Stomach (tissue), 19 donors: ENCODE measurements at places on chromosomes 5 and 9. TPM values are rescaled to one million over a fixed set of nuclear protein-coding genes. Genes with fewer than 3 reads are reported as not detected.

Gene FOXD4
- 0.25 TPM for polyA plus RNA-seq

Gene MORN5
- polyA plus RNA-seq: not detected

Gene ALDH1A1
- 409 TPM for polyA plus RNA-seq

Gene ABCA1
- 3.3 TPM for polyA plus RNA-seq

Gene CDH18
- polyA plus RNA-seq: 0.05 TPM

Gene GGTA1
- 14.2 TPM for polyA plus RNA-seq

Gene FOXD1
- polyA plus RNA-seq: not detected

Gene WDR38
- not detected for polyA plus RNA-seq

Gene WWC1
- 11.3 TPM for polyA plus RNA-seq

Gene TAF11L5
- not detected for polyA plus RNA-seq

Gene PRR7
- 0.61 TPM for polyA plus RNA-seq

Gene CEL
- 4.0 TPM for polyA plus RNA-seq

Gene PCDH1
- 20.9 TPM for polyA plus RNA-seq

Gene TLX3
- polyA plus RNA-seq: not detected

Gene PROB1
- polyA plus RNA-seq: 0.55 TPM

GRCh38 chr5:40554813-40555212, 124.9 kb upstream of the PTGER4 start:
- DNase-seq: no peak

- peak; percentile 79 for DNase-seq
Measured at GRCh38 chr9:127927201-127927987, 3.2 kb downstream of the PIP5KL1 start.

DNA sequence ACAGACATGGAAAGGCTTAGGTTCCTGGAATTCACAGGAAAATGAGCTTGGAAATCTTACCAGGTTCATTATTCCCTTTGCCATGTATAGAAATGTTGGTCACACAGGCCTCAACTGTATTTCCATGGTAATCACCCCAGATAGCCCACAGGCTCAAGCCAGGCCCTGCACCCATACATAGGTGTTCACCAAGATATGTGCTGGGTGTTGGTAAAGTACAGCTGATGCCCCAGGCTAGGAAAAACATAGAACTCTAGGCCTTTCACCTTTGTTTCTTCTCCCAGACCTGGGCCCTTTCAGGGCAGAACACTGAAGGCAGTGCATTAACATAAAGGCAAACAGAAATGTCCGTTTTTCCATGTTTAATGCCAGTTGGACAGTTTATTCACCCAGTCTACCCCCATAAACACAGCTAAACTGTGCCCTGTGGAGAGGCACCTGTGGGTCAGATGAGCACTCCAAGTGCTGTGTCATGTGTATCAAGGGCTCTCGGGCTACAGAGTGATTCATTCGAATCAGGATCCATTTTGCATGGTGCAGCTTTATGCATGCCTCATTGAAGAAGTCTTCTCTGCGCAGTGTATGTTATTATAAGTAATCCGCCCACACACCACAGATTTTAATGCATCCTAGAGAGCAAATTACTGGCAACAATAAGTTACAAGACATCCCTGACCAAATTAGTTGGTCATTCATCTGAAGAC, 93.4 kb upstream of the SLC30A5 start:
- DNase-seq: no peak

- DNase-seq: peak; percentile 25
Measured at GRCh38 chr5:135243556-135244285, 155.3 kb downstream of the MACROH2A1 start.

DNA sequence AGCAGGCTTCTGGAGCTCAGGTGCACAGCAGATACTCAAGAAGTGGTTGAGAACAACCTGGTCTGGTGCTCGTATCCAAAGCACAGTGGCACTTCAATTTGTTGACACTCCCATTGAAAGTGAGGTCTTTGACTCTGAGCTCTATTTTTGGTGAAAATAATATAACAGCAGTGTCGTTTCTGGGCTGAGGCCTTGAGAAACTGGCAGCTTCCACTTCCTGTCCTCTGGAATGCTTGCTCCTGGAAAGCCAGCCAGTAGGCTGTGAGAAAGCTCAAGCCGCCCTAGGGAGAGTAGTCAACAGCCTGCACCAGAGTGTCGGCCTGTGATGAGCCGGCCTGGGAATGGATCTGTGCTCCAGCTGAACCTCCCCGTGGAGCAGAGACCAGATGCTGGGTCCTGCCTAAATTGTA, 6.8 kb upstream of the SUSD3 start:
- peak; percentile 79 for DNase-seq

- DNase-seq: no peak
Measured at GRCh38 chr5:171858303-171858702, 72.7 kb downstream of the SMIM23 start.

- no peak for DNase-seq
Measured at GRCh38 chr9:134782921-134783698, 97.5 kb upstream of the FCN2 start.

DNA sequence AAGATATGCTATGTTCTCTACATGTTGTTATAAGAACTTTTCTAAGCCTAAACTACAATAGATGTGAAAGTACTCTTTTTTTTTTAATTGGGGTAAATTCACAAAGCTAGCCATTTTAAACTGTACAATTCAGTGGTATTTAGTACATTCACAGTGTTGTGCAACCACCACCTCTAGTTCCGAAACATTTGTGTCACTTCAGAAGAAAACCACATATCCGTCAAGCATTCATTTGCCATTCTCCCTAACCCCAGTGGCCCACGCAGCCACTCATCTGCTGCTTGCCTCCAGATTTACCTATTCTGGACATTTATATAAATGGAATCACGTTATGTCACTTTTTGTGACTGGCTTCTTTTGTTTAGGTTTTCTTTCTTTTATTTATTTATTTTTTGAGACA, 43.1 kb downstream of the SPTAN1 start:
- DNase-seq: no peak

- no peak for DNase-seq
Measured at GRCh38 chr5:157198277-157198986, 17.8 kb downstream of the ITK start.

DNA sequence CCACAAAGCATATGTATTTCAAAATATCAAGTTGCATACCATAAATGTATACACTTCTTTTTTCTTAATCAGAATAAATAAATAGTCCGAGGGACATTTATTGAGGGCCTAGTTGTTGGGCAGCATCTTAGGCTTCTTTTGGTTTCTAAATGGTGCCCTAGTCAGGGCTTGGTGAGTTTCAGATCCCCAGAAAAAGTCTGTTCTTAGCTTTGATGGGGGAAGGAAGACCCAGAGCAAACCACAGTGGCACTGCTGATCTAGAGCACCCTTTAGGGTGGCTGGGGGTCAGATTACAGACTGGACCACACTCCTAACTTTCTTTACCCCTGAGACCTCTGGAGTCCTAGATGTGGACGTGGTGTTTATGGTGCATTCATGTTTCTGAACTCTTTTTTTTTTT, 97.8 kb downstream of the C9orf152 start:
- DNase-seq: no peak

- DNase-seq: peak; percentile 20
Measured at GRCh38 chr5:181114844-181115778, 15.9 kb downstream of the OR2V1 start.

GRCh38 chr9:97041898-97042297, 3.0 kb upstream of the CTSV start:
- DNase-seq: no peak

- DNase-seq: no peak
Measured at GRCh38 chr5:138445547-138446271, 6.9 kb downstream of the REEP2 start.

GRCh38 chr9:79639354-79639753, 67.6 kb downstream of the TLE4 start:
- DNase-seq: no peak

DNA sequence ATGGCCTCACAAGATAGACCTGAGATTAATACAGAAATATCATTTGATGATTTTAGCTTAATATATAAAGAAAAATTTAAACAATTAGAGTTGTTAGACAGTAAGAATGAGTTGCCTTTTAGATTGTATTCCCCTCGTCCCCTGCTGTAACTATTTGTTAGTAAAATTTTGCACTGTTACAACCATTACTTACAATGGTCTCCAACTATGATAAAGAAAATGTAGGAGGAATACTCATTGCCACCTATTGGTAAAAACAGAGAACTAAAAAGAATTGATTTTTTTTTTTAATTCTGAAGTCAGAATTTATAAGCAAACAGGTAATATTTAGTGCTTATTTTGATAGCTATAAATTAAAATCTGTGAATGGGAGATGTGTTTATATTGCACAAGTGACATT, 937.6 kb downstream of the TLE4 start:
- DNase-seq: no peak

- no peak for DNase-seq
Measured at GRCh38 chr9:90044710-90045151, 439.9 kb downstream of the GADD45G start.

DNA sequence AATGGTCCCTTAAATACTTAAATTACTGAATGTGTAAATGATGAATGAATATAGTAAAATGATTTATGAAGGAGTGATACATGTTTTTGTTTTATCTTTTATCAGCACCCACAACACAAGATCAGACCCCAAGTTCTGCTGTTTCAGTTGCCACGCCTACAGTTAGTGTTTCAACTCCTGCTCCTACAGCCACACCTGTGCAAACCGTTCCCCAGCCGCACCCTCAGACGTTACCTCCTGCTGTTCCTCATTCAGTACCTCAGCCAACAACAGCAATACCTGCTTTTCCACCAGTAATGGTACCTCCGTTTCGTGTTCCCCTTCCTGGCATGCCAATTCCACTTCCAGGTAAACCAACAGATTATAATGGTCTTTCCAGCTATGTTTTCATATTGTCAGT, 16.3 kb downstream of the TCERG1 start:
- DNase-seq: no peak

- DNase-seq: no peak
Measured at GRCh38 chr9:121393318-121393717, 23.3 kb upstream of the STOM start.

- peak; percentile 57 for DNase-seq
Measured at GRCh38 chr5:139658928-139659667, 10.9 kb downstream of the CXXC5 start.

DNA sequence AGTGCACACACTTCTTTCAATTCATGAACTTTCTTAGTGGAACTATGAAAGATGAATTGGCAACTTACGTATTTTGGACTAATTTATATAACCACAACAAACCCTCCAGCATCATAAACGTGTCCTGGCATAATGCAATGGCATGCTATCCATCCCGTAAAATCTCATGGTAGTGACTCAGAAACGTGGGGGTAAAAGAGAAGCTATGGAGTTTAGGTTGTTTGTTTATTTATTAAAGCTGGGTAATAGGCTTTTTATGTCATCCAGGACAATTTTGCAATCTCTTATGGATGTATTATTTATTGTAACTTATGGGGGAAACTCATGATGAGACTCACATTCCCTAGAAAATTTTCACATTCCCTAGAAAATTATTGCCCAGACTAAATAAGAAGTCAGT, 106.3 kb downstream of the GDA start:
- no peak for DNase-seq

DNA sequence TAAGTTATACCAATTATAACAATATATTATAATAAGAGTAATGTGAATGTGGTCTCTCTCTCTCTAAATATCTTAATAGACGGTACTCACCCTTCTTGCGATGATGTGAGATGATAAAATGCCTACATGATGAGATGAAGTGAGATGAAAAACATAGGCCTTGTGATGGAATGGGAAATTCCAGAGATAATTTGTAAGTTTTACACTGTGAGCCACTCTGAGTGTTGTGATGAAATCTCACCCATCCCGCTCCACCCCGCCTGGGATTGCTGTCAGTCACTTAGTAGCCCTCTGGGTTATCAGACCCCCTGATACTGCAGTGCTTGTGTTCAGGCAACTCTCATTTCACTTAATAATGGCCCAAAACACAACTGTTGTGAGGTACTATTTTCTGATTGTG, 10.5 kb downstream of the SUSD3 start:
- no peak for DNase-seq

DNA sequence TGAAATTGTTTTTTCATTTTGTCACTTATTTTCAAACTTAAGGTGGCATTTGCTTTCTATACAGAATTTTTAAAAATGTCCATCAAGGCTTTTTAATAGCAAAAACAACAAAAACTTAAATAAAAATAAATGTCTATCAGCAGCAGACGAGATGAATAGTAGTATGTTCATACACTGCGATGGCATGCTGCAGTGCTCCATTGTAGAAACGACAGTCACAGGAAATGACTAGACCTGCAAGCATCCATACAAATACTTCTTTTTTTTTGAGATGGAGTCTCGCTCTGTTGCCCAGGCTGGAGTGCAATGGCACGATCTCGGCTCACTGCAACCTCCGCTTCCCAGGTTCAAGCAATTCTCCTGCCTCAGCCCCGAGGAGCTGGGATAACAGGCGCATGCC, 41.4 kb downstream of the COL23A1 start:
- DNase-seq: no peak

- DNase-seq: no peak
Measured at GRCh38 chr5:103228061-103228460, 30.5 kb upstream of the MACIR start.

GRCh38 chr5:100840789-100841188, 62.3 kb downstream of the ST8SIA4 start:
- no peak for DNase-seq

DNA sequence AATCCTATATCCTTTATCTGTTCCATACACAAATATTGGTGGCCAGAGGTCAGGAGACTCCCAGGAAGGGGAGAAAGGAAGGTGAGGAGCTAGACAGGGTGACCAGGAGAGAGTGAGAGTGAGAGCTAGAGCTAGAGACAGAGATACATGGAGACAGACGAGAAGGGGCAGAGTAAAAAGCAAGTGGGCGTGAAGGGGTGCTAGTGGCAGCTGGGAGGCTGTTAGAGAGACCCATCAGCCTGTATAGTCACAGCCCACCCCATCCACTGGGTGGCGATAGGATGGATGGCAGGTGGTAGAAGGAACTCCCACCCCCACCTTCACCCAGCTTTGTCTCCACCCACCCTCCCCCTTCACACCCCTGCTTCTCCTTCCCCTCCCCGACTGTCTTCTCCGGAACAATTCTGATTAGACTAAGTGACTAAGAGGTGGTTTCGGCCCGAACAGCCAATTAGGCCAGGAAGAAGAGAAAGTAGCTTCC, 32.8 kb downstream of the PCDH1 start:
- DNase-seq: peak; percentile 68

GRCh38 chr5:133783481-133783880, 171.1 kb upstream of the FSTL4 start:
- no peak for DNase-seq

DNA sequence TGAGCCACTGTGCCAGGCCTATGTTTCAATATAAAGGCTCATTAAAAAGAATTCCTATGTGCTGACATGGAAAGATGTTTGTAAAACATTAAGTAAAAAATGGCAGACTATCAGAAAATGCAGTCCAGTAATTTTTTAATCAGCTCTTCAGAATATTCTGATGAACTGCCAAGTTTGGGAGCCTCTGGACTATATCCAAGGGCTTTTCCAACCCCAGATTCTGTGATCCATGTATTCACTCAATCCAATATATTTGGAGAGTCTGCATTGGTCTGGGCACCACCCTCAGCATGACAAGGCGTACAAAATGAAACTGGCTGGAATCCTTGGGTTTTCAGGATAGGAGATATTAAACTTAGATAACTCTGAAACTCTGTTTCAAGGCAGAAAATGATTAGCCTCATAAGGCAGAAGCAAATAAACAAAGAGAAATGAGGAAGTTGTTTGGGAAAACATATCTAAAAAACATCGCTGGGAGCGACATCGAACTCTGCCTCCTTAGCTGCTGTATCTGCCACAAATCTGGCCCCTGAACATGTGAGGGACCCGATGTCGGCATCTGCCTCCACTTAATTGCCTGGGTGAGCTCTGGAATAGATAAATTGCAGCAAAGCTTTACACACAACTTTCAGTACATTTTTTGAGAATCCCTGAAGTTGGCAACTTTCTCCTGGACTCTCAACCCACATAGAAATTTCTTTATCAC, 14.4 kb downstream of the PDE6A start:
- DNase-seq: no peak
